ENCODE measurements at places on chromosomes 4 and X.
A peak's percentile ranks its signal among the peaks of the same experiment; 100 is the strongest.

GRCh38 chrX:85851418-85851817 lies 195.9 kb downstream of the CHM start:
- DNase-seq: no peak

DNA sequence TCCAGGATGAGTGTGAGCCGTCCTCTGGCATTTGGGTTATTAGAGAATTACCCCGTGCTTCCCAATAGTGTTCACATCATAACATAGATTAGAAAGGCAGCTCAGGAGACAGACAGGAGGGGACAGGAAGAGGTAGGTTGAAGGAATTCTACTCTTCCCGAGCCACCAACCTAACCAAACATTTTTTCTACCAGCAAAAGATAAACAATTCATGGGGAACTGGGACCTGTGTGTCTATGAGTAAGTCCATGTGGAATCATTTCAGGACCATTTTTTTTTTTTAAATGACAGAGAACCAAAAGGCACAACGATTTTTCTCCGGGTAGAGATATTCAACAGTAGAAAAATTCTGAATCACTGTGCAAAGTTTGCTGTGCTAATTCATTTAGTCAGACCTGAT lies 174.2 kb upstream of the ETNPPL start:
- no peak for DNase-seq

- DNase-seq: no peak
Observed at GRCh38 chr4:38684951-38685844, 21.2 kb downstream of the KLF3 start.

DNA sequence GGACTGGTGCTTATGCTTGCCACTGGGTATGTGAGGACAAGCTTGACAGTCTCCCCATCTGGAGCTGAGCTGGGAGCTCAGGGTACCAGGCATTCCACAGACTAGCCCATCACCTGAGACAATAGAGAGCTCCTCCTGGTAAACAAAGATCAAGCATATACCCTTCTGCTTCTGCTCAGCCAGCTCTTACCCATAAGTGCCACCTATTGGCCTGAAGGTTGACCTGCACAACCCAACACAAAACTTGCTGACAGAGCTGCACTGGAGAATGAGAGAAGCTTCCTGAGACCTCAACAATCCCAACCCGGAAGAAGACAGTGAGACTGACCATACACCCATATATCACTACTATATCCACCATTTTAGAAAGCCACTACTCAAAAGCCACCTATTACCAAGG lies 1049.2 kb upstream of the INTU start:
- DNase-seq: no peak

DNA sequence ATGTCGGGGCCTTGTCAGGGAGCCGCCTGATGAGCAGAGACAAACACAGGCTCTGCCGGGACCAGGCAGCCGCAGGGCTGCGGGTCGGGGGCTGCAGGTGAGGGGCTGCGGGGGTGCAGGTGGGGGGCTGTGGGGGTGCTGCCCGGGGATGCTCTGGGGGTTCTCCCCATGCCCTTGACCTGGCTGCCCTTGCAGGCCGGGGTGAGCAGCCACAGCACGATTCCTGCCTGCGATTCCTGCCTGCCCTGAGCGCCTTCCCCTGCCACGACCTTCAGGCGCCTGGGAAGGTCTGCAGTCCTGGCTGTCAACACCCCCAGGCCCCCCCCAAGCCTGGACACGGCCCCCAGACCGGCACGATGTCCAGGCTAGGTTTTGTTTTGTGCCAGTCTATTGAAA lies 106.3 kb downstream of the FAM53A start:
- DNase-seq: no peak

DNA sequence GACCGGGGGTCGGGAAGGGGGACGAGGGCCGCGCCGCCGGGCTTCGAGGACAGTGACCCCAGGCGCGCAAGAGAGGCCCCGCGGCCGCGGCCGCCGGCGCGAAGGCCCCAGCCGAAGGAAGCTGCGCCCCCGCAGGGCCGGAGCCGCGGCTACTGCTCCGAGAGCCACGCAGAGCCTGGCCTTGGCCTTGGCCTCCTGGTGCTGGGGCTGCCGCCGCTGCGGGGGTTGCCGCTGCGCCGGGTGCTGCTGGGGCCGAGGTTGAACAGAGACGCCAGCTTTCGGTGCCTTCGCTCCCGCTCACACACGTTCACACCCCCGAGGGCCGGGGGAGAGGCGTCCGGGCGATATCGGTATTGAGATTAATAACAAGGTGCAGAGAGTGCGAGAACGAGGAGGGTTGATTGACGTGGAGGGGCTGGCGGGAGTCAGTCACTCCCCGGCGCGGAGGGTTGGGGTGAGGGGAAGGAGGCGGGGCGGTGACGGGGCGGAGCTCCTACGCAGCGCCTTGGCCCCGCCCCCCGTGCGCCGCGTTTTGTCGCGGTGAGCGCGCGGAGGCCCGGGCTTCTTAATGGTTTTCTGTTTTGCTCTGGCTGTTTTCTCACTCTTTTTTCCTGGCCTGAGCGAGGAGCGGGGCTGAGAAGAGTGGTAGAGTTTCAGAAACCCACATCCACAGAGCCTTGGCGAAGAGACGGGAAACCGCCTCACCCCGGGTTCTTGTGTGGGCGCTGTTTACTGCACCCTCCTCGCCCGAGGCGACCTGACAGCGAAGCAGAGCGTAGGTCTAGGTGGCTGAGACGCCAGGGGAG lies 878 bp upstream of the CNOT6L start:
- peak; percentile 90 for DNase-seq

DNA sequence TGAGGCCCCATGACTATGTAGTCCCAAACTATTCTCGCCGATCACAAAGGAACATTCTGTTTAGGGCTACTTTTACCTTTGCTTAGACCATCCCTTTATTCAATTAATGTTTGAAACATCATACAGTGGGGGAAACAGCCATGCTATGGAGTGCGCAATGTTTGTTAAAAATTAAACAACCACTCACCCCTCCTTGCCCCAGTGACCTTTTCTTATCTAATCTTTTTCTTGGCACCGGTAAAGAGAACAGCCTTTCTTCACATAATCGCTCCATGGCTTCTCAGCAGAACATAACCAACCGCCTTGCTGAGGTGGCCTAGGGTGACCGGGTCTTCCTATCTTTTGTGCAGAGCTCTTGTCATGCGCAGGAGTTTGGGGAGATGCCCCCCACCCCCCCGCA lies 152.6 kb downstream of the VCX3A start:
- no peak for DNase-seq

GRCh38 chr4:16890651-16891050 lies 7.8 kb downstream of the LDB2 start:
- no peak for DNase-seq

DNA sequence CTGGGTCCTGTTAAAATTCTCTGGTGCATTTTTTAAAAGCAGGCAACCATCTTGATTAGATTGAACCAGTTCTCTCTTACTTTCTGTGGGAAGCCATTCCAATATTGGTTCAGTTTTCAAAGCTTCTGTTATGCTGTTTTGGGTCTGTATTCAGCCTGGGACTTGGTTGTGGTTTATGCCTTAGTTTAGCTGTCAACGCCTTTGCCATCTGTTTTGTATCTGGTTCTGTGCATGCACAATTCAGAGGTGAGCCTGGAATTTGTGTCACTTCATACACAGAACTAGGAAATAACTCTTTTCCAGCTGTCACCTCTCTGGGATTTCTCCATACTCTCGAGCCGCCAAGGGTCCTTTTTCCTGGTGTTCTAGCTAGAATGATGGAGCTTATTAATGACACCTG lies 46.2 kb downstream of the STAP1 start:
- no peak for DNase-seq

DNA sequence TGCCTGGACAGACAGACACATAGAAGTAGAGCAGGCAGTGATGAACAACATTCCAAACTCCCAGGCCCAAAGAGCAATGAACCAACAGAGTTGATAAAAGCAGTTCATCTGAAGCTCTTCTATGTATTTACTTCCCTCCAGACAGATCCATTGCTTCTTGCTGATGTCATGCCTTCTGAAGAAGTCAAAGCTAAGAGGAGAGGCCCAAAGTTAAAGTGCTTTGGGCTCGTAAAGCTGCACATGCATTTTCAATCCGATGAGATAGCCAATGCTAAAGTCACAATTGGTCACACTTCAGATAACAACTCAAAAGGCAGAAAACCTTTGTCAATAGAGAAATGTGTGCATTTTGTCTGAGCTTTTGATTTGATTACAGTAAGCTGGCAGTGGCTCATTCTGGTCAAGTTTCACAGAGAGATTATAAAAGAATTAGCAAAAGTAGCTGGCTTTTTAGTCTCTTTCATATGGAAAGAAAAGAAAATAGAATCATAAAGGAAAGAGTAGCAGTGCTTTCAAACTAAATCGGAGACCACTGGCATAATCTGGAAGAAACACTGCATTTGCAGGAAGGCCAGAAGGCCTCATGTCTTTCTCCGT lies 82.0 kb downstream of the GPC4 start:
- no peak for DNase-seq

DNA sequence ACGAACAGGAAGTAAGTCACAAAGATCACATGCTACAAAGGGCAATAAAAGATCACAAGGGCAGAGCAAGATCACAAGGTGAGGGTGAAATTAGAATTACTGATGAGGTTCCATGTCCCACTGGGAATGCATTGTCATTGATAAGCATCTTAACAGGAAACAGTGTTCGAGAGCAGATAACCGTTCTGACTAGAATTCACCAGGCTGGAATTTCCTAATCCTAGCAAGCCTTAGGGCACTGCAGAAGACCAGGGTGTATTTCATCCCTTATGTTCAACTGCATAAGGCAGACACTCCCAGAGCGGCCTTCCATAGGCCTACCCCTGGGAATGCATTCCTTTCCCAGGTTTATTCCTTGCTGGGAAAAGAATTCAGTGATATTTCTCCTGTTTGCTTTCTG lies 980.6 kb upstream of the LCORL start:
- DNase-seq: no peak

- DNase-seq: no peak
Observed at GRCh38 chr4:144179152-144179739, 38.7 kb upstream of the GYPA start.

GRCh38 chr4:30754021-30754420 lies 33.9 kb downstream of the PCDH7 start:
- DNase-seq: no peak

DNA sequence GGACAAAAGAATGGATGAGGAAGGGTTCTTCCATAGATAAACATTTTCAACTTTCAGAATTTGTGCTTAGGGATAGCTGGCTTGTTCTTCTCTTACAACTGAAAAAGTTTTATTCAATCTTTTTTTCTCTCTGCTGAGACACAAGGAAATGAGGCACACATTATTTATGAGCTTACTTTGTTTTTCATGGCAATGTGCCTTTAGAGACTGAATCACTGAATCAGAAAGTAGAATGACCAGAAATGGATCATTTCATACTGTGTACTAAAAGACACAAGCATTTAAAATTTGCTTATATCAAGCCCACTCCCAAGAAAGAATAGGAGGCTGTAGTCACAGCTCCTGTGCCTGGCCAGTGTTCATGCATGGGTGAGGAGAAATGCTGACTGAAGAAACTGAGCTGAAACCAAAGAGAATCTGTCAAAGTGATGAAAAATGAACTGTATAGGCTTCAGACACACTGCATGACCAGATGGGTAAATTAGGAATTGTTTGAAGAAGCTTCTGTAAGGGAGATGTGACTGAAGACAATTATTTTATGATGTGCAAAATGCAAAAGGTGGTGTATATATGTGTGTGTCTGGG lies 413.8 kb downstream of the RAPGEF2 start:
- no peak for DNase-seq

GRCh38 chr4:47251348-47252135 lies 212.0 kb downstream of the COMMD8 start:
- no peak for DNase-seq

DNA sequence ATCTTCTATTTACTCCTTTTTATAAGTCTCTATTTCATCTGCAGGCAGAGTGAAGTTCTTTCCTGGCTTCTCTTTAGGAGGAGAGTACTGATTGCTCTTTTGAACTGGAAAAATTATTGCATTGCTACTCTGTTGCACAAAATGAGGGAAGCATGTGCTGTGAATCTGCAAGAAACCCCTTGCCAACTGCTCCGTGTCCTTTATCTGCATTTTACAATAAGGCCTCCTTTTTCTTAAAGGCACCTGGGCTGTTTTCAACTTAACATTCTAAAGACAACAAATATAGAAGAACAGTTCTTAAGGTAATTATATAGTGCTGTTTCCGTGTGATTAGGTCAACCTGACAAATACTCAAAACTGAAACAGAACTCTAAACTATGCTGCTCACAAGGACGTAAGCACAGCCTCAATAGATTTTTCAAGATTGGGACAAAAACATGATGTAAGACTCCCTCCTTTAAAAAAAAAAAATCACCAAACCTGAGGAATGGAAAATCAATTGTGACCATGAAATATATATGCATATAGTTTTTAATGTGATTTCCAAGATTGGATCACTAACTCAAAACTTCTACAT lies 716.6 kb upstream of the INTU start:
- DNase-seq: no peak

All from activated T-helper 1 cell treated with anti-CD3 and anti-CD28 coated beads, Interleukin-2, amount 50 U/mL, for 16 hours (primary cell).